ENCODE measurements at places on chromosomes 16 and 17. TPM values are rescaled to one million over a fixed set of nuclear protein-coding genes. Genes with fewer than 3 reads are reported as not detected.

GRCh38 chr16:73172241-73172972 lies 124.5 kb upstream of the ZFHX3 start:
- ATAC-seq: peak; percentile 26

- ATAC-seq: no peak
Observed at GRCh38 chr16:26134588-26134987, 442.8 kb downstream of the HS3ST4 start.

DNA sequence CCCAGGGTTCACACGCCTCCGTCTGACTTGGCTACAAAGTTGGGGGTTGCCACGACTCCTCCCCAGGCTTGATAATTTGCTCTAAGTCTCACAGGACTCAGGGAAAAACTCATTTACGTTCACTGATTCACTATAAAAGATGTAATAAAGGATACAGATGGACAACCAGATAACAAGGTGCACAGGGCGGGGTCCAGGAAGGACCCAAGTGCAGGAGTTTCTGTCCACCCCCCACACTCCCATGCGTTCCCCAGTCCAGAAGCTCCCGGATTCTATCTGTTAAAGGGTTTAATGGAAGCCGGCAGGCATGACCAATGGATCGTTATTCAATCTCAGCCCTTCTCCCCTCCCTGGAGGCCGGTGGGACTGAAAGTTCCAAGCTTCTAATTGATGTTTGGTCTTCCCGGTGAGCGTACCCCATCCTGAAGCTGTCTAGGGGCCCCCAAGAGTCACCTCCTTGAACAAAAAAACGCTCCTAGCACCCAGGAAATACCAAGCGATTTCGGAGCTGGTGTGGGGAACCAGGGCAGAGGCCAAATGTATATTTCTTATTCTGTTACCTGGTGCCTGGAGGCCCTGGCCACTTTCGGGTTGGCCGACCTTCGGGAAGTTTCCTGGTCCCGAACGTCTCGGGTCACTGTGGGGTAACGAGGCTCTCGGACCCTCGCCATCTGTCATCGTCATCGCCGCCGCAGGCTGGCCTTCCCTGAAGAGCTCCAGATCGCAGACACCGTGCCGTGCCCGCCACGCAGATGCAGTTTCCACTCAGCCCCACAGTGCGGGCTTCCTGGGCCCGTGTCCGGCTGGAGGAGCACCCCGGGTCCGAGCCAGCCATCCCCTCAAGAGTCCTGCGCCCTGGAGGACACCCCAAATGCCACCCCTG lies 13.5 kb upstream of the METRNL start:
- ATAC-seq: no peak

Gene KRT16
- total RNA-seq: 2,310 TPM

- ATAC-seq: peak; percentile 51
Observed at GRCh38 chr17:14926526-14927122, 338.5 kb downstream of the PMP22 start.

GRCh38 chr17:78973196-78973595 lies 6.5 kb downstream of the LGALS3BP start:
- ATAC-seq: no peak

DNA sequence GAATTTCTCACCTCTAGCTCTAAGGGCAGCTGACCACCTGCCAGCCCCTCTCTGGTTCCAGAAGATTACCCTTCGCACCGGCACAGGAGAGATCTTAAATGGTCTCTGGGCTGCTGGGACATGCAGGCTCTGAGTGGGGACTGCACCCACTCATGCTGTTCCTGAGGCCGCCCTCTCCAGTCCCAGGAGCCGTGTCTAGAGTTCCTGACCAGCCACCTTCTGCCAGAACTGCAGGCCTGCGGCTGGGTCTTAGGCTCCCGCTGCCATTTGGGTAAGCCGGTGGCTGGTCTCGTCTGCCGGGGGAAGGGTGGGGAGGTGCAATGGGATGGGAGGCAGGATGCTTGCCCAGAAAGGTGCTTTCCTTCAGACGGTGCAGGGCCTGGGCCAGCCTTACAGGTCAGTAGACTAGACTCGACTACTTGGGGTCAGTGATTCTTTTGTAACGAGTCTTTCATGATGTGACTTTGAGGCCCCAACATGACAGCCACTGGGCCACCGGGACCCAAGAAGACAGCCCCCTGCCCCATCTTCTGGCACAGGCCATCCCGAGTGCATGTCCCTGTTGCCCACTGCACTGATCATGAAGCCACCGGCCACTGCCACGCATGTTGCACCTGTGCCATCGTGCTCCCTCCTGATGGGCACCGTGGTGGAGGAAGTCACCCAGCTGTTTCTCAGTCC lies 26.4 kb downstream of the B9D1 start:
- ATAC-seq: no peak

Gene C16orf54
- 0.36 TPM for total RNA-seq

DNA sequence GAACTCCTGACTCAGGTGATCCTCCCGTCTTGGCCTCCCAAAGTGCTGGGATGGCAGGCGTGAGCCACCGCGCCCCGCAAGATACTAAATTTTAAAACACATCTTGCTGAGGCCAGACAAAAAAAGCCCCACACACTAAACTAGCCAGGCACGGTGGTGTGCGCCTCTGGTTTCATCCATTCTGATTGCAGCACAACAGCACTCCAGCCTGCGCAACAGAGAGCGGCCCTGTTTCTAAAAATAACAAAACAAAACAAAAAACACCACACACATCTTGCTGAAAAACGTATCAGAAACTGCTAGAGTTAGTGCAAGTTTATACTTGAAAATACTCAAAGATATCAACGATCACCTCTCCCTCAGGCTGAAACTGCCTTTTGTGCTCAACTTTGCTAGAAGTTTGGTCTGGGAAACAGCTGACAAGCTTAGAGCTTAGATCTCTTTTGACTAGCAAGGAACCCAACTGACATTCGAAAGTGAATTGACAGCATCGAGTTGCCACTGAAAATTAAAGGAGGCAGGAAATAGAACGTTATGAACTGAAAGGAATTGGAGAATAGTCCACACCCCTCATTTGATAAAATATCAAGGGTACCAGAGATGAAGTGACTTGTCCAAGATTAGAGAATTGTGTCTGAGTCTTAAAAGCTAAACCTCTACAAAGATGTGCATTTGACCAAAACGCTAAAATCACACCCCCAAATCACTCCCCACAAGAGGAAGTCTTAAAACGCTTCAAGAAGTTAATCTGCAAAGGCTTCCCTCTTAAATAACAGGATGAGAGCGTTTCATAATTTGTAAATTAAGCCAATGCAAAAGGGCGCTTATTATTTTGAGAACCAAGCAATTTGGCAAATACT lies 908 bp downstream of the COG4 start:
- ATAC-seq: no peak

Gene KCNH6
- total RNA-seq: not detected

- no peak for ATAC-seq
Observed at GRCh38 chr17:75691371-75691791, 24.2 kb downstream of the SAP30BP start.

Gene GSE1
- 23.9 TPM for total RNA-seq

GRCh38 chr17:36117505-36118382 lies 14.1 kb downstream of the CCL4 start:
- ATAC-seq: no peak

DNA sequence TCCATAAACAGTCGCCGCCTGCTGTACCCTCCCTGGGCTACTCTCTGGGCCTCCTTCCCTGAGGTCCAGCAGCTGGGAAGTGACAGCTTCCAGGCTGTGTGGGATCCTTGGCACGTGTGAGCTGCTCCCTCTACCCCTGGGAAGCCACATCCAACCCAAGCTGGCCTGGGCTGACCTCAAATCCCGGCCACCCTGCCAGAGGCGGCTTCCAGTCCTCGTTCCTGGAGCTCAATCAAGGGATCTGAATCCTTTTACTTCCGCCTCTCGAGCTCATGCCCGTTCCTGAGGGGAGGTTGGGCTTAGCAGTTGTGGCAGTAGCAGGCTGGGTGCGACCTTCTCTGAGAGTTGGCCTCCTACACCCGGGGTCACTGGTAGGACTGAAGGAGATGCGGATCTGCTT lies 82.5 kb downstream of the NETO2 start:
- ATAC-seq: no peak

Gene PRAC2
- total RNA-seq: not detected

Gene LASP1
- 50.0 TPM for total RNA-seq

Gene C17orf78
- not detected for total RNA-seq

Gene SDF2
- 29.0 TPM for total RNA-seq

GRCh38 chr17:14011740-14012405 lies 57.4 kb upstream of the COX10 start:
- no peak for ATAC-seq

DNA sequence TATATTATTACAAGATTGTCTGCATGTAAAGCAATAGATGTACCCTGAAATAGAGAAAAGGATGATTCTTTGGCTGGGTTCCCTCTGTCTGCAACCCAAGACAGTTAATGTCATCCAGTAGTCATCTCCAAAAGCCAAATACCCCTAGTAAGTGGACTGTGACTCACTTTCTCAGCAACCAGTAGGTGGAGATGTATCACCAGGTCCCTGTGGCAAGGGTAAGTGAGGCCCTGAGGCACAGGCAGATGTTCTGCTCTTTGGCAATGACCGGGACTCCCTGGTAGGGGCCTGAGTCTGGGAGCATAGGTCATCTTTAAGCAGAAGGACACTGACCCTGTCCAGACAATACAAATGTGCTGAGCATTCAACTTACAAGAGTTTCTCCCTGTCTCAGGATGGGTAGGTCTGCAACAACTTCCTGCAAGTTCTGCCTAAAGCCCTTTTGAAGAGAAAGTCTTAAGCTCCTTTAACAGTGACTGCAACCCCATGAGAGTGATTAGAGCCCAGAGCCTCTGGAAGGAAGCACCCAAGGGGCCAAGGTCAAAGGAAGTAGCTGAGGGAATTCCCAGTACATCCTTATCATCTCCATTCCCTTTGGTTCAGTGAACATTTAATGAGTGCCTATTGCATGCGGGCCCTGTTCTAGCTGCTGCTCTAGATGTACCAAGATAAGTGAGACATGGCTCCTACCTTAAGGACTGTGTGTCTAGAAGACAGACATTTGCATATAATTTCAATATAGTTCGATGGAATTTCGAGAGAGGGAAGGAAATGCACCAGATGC lies 31.9 kb downstream of the PMP22 start:
- peak; percentile 39 for ATAC-seq

Gene CD300LF
- total RNA-seq: 0.40 TPM

DNA sequence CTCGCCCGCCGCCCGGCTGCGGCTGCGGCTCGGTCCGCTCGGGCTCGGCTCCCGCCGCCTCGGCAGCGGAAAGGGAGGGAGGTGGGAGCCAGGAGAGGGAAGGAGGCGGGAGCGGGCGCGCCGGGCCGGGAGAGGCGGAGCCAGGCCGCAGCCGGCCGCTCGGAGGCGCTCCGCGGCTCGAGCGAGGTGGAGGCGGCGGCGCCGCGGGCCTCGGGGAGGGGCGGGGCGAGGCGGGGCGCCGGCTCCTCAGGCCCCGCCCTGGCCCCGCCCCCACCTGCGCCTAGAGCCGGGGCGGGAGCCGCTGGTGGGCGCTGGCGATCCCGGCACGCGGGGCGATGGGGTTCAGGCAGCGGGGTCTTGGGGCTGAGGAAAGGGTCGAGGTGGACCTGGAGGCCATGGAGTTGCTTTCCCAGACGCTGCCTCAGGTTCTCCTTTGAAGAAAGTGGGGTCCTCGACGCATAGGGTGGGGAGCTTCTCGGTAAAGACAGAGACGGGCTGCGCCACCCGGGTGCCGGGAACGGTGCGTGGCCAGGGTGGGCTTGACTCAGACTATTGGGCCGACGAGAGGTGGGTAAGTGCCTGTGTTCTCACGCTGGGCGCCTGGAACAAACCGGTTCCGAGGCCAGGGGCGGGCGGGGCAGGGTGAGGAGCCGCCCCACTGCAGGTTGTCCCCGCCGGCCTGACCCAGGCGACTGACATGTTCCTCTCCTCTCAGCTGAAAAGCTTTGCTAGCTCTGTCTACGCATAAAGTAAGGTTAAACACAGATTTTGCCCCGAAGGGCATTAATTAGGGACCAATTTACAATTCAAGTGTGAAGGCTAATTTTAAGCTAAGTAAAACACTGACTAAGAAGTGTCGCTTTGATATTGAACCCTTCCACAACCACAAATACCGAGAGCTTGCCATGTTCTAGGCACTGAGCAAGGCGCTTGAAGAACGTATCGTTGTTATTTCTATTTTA lies at the start of gene CMTM4:
TSS of gene CMTM4 (minus strand) at position 75 of the 962 bp plus-strand sequence. CDS start 218 bp downstream, outside the sequence.
- peak; percentile 95 for ATAC-seq

Gene SMIM22
- total RNA-seq: 12.9 TPM

GRCh38 chr16:81201267-81201666 lies 37.2 kb upstream of the BCO1 start:
- ATAC-seq: no peak

DNA sequence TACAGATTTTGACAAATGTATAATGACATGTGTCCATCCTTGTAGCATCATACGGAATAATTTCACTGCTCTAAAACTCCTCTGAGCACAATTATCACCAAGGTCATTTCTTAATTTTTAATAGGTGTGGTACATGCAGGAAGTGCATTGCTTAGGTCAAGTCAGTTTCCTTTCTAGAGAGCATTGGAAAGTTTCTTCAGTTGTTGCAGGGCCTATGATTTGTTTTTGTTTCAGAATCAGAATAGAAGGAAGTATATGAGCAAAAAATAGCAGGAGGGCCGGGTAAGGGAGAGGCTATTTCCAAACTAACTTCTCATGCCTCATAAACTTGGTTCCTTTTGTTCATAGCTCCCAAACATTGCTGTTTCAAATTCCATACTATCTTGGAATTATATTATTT lies 24.0 kb upstream of the SLFN5 start:
- ATAC-seq: peak; percentile 18

GRCh38 chr16:8583199-8583598 lies 7.1 kb downstream of the TMEM114 start:
- no peak for ATAC-seq

- no peak for ATAC-seq
Observed at GRCh38 chr17:16975744-16976625, 4.1 kb upstream of the TNFRSF13B start.

GRCh38 chr17:3799181-3799945 lies 1.6 kb downstream of the ITGAE start:
- no peak for ATAC-seq

DNA sequence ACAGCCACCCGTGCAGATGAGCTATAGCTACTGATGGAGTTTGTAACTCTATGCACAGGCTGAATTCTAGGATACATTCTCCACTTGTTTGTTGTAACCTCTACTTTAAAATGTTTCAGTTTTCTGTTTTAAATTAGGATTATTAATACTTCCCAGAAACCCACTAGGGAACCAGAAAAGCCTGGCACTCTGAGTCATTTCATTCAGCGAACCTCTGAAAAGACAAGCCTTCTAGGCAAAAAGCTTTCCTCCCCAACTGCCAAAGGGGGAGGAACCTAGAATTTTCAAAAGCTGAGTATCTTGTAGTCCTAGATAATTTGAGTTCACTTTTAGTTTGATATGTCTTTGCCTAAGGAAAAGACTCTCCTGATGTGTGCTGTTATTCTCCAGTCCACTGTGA lies 43.2 kb downstream of the GOSR1 start:
- no peak for ATAC-seq

Gene KRTAP1-1
- total RNA-seq: not detected

- ATAC-seq: no peak
Observed at GRCh38 chr17:9284884-9285283, 263.6 kb downstream of the NTN1 start.

Gene NACA2
- total RNA-seq: not detected

- no peak for ATAC-seq
Observed at GRCh38 chr16:13503960-13504635, 415.9 kb upstream of the ERCC4 start.
